Activated naive CD4-positive, alpha-beta T cell treated with Interleukin-2 at 50 U/mL for 16 hours (primary cell): ENCODE measurements at places on chromosomes 6 and 20.
A peak's percentile ranks its signal among the peaks of the same experiment; 100 is the strongest.

DNA sequence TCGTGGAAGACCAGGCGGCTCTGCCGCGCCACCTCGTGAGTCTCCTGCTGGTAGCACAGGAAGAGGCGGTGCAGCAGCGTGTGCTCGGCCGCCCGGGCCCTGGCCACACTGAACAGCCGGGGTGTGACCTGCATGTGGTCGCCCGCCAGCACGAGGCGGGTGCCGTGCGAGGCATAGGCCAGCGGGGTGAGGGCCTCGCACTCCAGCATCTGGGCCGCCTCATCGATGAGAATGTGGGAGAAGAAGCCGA lies 7.0 kb downstream of the HELZ2 start:
- no peak for DNase-seq

DNA sequence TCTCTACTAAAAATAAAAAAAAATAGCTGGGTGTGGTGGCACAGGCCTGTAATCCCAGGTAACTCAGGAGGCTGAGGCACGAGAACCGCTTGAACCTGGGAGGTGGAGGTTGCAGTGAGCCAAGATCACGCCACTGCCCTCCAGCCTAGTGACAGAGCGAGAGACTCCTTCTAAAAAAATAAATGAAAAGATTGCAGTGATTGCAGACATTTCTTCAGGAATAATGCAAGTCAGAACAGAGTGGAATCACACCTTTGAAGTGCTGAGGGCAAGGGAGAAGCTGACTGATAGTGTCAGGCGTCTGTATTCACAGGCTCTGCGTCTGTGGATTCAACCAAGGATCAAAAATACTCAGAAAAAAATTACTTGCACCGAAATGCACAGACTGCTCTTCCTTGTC lies 2.6 kb upstream of the TCFL5 start:
- no peak for DNase-seq

- DNase-seq, result no peak
Observed at GRCh38 chr6:151649835-151650234, 156.0 kb downstream of the CCDC170 start.

DNA sequence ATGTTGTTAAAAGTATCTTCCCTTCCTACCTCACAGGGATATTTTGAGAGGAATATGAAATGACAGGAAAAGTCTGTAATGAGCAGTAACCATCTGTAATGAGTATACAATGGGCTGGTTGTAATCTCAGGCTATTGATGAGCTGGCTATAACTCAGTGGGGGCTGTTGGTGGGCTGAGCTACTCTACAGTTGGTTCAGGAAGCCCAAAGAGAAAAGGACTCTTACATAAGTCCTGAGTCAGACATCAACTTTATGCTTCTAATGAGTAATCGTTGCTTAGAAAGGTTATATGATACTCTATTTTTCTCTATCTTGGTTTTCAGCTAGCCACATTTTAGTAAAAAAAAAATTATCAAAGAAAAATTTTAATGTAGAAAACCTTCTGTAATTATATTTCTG lies 26.4 kb downstream of the ZNF391 start:
- DNase-seq, result no peak

- no peak for DNase-seq
Observed at GRCh38 chr6:47836639-47837038, 54.8 kb downstream of the OPN5 start.

- DNase-seq, result no peak
Observed at GRCh38 chr6:131036601-131037000, 26.4 kb downstream of the EPB41L2 start.

DNA sequence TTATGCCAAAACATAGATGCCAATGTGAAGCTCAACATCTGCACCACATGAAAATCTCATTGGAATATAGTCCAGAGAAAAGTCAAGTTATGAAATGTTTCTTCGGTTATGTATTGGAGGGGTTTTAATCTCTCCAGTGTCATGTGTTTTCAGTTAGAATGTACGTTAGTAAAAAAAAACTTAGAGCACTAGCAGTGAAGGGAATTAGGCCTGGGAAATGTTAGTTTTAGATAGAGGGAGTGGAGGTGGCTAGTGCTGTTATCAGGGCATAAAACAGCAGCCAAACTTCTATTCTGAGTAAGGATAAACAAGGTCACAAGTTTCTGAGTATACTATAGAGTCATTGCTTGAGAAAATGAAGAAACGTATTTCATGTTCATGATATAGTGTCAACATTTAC lies 42.9 kb downstream of the HDGFL1 start:
- DNase-seq, result no peak

GRCh38 chr6:56637640-56638039 lies 5.0 kb downstream of the DST start:
- DNase-seq, result no peak

DNA sequence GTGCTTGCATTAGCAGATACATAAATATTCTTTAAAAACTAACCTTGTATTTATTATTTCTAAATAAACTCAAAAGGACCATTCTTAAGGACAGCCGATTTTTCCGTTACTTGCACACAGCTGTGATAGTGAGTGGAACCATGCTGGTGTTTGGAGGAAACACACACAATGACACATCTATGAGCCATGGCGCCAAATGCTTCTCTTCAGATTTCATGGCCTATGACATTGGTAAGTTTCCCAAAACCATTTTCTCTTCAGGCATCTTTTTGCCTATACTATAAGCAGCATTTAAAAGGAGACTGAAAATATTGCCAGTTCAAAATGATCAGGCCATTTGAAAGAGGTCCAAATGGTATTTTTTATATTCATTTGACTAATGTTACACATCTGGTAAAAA lies 92.3 kb downstream of the ATRN start:
- DNase-seq, result no peak

- DNase-seq, result no peak
Observed at GRCh38 chr6:10412461-10413261, 2.2 kb downstream of the TFAP2A start.

- DNase-seq, result no peak
Observed at GRCh38 chr20:24911461-24911860, 37.6 kb upstream of the CST7 start.

DNA sequence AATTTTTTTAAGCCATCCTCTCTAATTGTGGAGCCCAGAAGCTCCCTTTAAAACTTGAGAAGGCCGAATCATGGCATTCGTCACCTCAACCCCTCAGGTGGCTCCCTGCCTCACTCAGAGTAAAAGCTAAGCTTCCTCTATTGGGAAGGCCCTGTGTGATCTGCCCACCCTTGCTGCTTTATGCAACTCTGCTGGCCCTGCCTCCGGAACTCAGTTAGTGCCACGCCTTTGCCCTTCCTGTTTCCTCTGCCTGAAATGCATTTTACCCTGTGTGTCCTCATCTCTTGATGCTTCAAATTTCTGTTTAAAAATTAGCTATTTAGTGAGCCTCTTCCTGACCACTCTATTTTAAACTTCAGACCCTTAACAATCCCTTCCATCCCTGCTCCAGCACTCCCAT lies 5.7 kb downstream of the PACRG start:
- DNase-seq, result peak; percentile 7

- no peak for DNase-seq
Observed at GRCh38 chr6:169983651-169984050, 232.2 kb downstream of the ERMARD start.

DNA sequence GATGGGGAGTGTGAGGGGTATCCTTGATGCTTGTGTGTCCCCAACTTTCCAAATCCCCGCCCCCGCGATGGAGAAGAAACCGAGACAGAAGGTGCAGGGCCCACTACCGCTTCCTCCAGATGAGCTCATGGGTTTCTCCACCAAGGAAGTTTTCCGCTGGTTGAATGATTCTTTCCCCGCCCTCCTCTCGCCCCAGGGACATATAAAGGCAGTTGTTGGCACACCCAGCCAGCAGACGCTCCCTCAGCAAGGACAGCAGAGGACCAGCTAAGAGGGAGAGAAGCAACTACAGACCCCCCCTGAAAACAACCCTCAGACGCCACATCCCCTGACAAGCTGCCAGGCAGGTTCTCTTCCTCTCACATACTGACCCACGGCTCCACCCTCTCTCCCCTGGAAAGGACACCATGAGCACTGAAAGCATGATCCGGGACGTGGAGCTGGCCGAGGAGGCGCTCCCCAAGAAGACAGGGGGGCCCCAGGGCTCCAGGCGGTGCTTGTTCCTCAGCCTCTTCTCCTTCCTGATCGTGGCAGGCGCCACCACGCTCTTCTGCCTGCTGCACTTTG lies at the start of gene TNF:
TSS of gene TNF (plus strand) at position 231 of the 567 bp plus-strand sequence. CDS start at position 408, 177 bp downstream.
- peak; percentile 88 for DNase-seq

DNA sequence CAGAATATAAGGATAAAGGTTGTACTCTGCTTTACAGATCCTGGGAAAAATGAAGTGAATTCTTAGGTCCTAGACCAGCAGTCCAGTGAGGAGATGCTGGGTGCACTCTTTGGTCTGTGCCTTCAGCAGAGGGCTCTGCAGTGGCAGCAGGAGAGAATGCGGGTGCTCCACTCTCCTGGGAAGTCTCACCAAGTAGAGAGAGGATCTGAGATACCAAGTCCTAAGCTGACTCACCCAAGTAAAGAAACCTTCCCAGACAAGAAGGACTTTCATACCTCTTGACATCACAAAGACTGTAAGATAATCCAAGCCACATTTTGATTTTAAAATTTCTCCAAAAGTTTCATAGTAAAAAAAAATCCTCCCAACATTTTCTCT lies 116.9 kb upstream of the EMILIN3 start:
- no peak for DNase-seq
